SHP77 (cell line): ENCODE measurements at places on chromosomes 6 and 20.

DNA sequence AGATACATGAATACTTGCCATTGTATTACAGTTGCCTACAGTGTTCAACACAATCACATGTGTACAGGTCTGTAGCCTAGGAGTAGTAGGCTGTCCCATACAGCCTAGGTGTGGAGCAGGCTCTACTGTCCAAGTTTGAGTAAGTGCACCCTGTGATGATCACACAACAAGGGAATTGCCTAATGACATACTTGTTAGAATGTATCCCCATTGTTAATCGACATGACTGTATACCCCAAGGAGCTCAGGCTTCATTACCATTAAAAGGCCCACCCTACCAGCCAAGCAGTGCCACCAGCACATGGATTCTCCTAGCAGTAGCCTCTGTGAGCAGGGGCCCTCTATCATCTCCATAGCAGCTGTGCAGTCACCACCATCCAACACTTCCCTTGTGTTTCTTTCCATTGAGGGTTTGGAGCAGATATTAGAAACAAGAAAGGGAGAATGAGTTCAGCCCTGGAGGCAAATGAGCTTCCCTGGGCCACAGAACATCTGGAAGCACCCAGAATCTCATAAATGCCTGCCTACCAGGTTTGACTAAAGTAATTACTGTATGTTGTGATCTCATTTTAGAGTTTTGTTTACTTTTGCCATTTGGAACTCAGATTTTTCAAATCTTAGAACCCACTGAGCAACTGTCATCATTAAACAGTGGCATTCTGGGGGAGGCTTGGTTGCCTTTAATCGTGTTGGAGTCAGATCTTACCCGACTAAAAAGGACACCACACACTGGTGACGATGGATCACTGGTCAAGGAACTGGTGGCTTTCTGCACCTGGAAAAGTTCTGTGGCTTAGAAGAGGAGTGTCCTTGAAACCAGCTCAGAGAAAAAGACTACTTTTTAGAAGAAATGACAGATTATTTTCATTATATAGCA lies 104.9 kb downstream of the TULP4 start:
- no peak for DNase-seq

DNA sequence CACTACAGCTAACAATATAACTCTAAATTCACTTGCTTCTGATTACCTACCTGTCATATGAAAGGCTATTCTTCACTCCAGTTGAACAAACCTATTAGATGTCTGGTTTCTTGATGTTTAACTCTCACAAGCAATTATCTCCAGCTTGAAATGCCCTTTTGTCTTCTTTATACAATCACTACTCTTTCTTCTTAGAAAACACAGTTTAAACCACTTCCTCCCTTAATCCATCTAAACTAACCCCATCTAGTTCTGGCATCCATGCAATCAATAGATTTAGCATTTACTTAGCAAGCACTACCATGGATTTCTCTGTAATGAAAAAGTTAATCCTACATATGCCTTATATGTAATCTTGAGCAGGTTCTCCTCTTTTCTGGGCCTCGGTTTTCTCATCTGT lies 127.3 kb downstream of the ATXN1 start:
- DNase-seq: no peak

DNA sequence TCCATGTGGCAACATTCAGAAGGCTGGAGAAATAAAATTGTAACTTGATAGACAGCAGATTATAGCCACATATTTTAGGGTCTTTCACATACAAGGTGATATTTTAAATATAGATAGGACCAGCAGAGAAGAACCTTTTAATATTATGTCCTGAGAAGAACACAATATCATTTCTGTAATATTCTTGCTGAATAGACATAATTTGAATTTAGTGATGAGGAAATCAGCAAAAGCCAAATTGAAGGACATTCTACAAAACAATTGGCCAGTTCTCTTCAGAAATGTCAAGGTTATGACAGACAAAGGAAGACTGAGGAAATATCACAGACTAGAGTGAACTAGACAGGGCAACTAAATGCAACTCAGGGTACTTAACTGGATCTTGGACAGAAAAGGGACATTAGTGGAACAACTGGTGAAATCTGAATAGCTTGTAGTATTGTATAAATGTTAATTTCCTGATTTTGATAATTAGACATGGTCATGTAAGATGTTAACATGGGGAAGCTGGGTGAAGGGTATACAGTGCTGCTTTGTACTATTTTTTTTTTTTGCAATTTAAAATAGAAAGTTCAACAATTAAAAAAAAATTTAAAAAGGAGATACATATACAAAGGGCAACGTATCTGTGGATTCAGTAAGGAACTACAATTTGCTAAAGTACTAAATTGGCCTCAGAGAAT lies 134.5 kb upstream of the SIM1 start:
- DNase-seq: no peak

DNA sequence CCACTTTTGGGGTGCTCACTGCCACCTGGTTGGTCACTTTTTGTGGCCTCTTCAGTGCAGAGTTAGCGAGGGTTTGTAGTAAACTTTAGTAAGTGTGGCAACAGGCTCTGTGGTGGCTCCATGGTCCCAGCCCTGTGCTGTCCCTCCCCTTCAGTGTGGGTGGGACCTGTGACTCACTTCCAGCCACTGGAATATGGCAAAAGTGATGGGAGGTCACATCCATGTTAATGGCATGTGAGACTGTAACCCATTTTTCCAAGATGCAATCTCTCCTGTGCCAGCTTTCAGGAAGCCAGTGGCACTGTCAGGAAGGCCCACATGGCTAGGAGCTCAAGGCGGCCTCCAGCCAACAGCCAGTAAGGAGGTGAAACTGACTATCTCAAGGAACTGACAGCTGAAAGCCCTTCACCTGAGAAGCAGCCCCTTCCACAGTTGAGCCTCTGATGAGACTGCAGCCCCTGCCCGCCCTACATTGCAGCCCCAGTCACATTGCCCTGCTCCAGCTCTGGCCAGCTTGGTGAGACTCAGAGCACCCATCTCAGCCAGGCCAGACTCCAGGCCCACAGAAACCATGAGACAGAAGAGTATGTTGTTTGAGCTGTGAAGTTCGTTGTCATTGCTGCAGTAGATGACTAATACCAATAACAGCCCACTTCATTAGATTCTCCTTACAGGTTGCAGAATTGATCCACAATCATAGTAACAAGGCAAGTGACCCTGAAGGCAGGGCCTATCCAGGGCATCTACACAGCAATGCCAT lies 13.1 kb upstream of the CST7 start:
- no peak for DNase-seq

GRCh38 chr6:34152042-34152524 lies 6.2 kb upstream of the GRM4 start:
- DNase-seq: no peak

GRCh38 chr6:6775074-6775473 lies 186.6 kb downstream of the LY86 start:
- DNase-seq: peak; percentile 24

GRCh38 chr6:157272866-157273755 lies 50.2 kb downstream of the TMEM242 start:
- peak; percentile 71 for DNase-seq

DNA sequence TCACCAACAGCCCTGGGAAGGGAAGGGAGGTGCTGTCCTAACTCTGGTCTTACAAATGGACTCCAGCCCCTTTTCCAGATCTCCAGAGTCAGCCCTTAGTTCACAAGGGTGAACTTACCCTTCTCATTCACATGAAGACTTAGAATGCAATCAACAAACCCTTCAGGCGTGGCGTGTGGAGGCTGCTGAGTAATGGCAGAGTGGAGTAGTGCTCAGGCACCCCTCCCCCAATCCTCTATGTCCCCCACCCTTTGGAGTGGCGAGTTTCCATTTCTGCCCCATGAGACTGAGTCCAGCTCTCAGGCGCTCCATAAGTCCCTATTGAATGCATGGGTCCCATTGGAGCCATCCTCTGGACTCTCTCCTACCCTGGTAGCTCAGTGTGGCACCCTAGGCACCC lies 3.3 kb downstream of the SNAI1 start:
- no peak for DNase-seq

DNA sequence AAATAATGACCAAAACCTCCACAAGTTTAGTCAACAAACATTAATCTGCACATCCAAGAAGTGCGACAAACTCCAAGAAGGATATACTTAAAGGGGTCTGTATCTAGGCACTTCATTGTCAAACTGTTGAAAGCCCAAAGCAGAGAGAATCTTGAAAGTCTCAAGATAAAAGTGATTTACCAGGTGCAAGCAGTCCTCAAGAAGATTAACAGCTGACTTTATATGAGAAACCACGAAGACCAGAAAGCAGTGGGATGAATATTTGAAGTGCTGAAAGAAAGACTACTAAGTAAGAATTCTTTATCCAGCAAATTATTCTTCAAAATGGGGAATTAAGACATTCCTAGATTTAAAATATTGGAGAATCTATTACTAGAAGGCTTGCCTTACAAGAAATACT lies 58.4 kb upstream of the BLCAP start:
- DNase-seq: no peak

DNA sequence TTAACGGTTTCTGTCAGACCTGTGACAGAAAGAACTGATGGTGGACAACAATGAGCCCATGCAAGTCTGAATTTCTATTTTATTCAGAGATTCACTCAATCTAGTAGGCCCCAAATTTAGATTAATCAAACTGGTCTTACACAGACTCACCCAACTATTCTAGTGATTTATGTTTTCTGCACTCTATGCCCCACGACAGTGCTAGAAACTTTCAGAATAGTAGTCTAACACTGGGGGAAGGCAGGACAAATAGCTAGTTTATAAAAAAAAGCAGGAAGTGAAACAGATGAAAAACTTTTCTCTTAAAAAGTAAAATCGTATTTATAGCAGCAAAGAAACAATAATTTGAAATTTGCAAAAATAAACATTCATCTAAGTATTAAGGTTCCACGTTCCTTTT lies 5.0 kb downstream of the TCP11 start:
- DNase-seq: no peak

GRCh38 chr20:49696594-49696993 lies 17.1 kb downstream of the B4GALT5 start:
- no peak for DNase-seq

DNA sequence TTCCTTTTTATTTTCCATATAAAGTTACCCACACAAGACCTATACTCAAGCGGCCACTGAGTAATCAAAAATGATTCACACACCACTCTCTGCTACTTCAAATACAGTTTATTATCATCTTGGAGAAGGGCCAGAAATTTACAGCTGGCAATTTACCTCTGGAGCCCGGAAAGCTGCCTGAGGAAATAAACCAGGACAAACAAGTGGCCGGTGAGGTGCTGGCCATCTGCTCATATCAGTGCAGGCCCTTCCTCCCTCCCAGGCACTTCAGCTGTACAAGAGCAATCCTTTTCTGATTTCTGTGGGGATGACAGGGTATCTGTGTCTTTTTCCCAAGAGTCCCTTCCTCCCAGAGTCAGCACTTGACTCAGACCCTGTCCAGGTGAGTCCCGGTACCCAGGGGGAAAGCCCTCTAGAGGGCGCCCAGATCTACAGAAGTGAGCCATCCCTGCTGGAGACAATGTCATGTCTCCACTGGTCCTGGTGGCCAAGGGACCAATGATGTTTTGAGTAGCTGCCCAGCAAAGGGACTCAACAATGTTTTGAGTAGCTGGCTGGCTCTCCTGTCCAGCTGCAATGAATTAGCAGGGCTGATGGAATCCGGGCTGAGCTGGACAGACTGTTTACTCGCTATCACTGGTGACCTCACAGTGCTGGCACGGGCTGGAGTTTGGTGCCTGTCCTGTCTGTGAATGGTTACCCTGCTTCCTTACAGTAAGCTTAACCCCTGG lies 23.6 kb downstream of the LRP11 start:
- peak; percentile 96 for DNase-seq

GRCh38 chr6:159031846-159032245 lies 12.9 kb downstream of the TAGAP start:
- DNase-seq: no peak

GRCh38 chr20:33438481-33438880 lies 5.1 kb downstream of the SNTA1 start:
- DNase-seq: no peak

DNA sequence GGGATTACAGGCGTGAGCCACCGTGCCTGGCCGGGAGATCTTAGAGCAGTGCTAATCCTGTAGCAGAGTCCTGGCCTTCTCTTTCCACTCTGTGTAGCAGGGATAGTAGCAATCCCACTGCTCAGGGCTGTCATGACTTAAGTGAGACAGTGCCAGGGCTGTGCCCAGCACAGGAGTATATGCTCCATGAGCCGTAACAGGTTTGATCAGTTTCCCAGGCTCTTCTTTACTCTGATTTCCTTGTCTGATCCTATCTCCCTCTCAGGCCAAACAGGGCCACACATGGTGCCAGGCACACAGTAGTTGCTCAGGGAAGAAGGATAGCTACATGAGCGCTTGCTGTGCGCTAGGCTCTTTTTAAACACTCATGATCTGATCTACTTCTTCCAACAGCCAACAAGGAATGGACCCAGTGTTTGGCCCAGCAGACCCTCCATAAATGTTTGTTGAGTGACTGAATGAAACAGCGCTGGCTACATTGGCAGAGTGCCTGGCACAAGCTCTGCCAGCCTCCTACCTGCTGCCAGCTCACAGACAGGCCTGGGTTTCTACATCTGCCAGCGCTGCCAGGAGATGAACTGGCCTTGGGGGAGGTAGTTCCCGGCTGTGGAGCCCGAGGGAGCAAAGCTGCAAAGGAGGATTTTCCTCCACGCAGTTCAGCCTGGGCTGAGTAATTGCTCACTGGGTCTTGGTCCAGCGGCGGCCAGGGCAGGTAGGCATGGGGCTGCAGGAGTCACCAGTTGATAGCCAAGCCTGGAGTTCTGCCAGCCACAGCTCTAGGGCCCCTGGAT lies 36.9 kb downstream of the SNAI1 start:
- no peak for DNase-seq
